ENCODE measurements at places on chromosomes 2 and 18. TPM values are rescaled to one million over a fixed set of nuclear protein-coding genes. Genes with fewer than 3 reads are reported as not detected.

GRCh38 chr2:136874258-136874657, 108.9 kb downstream of the THSD7B start:
- no peaks in the 10 kb centered on the region for H3K4me1 ChIP-seq
- H3K36me3 ChIP-seq: no peaks in the 10 kb centered on the region
- H3K4me3 ChIP-seq: no peak overlapping the region
- H3K27ac ChIP-seq: no peak overlapping the region

DNA sequence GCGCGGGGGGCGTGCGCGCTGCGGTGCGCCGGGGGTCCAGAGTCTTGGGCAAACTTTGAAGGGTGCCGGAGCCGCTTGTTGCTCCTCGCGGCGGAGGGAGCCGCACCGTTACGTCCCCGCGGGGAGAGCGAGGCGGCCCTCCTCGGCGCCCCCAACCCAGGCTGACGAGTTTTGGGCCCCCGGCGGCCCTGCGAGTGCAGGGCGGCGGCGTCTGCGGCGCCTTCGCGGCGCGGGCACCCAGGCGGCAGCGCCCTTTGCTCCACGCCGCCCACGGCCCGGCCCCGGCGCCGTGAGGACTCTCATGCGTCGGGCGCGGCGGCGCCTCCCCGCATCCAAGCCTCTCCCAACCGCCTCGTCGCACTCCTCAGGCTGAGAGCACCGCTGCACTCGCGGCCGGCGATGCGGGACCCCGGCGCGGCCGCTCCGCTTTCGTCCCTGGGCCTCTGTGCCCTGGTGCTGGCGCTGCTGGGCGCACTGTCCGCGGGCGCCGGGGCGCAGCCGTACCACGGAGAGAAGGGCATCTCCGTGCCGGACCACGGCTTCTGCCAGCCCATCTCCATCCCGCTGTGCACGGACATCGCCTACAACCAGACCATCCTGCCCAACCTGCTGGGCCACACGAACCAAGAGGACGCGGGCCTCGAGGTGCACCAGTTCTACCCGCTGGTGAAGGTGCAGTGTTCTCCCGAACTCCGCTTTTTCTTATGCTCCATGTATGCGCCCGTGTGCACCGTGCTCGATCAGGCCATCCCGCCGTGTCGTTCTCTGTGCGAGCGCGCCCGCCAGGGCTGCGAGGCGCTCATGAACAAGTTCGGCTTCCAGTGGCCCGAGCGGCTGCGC, 814 bp downstream of the FZD7 start:
- H3K27ac ChIP-seq: peak overlapping the region; percentile 90
- H3K4me3 ChIP-seq: peak overlapping the region; percentile 64
- DNase-seq: peak; percentile 38

DNA sequence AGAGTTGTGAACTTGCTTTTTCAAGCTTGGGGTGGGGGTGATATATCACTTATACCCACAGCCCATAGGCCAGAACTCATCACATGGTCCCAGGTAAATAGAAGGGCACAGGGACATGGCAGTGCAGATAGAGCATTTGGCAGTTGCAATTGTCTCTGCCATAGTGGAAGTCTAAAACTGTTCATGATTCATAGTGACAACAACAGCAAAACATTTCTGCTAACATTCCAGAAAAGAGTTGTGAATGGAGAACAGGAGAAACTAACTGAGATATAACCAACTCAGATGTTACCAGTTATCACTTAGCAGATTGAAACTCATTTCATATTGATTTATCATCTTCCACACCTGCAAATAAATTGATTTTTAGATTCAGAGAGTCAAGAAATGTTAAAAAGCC, 278.6 kb upstream of the KYNU start:
- H3K27ac ChIP-seq: no peak overlapping the region
- H3K27me3 ChIP-seq: no peaks in the 10 kb centered on the region
- H3K36me3 ChIP-seq: no peaks in the 10 kb centered on the region

METTL21A gene
- total RNA-seq: 10.3 TPM

NHEJ1 gene
- total RNA-seq: 13.3 TPM

AAMP gene
- total RNA-seq: 72.9 TPM

All from lung (tissue), 17 donors.